ENCODE measurements at places on chromosomes 12 and 14.

DNA sequence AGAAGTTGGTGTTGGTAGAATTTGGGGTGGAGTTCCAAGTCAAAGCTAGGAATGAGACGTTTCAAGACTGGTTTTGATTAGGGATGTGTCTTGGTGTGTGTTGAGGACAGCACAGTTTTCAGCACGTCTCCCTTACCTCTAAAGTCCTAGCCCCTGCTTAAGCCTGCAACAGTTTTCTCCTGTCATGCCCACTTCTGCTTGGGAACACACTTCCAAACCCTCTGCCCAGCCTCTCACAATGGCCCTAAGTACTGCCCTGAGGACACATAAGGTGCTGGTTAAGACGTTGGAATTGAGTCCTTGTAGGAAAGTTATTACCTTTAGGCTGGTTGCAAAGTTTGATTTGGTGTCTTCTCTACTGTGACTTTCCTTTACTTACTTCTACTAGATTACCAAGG is 710 bp upstream of the BMAL2 start:
- no peak for DNase-seq

DNA sequence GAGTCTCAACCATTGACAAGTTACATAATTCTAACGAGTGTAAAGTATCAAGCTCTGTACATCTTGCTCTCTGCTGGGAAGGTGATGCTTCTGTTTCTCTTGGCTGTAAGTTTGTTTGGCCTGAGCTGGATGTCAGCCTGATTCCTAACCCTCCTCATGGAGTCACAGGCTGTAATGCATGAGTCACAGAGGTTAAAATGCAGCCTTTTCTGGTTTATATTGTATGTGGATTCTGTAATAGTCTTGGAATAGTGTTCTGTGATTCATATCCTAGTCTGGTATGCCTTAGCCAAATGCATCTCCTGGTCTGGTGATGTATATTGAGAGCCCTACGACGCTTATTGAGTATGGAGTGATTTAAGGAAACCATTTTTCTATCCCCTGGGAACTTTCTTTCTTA is 104.5 kb upstream of the FRMD6 start:
- DNase-seq = no peak

DNA sequence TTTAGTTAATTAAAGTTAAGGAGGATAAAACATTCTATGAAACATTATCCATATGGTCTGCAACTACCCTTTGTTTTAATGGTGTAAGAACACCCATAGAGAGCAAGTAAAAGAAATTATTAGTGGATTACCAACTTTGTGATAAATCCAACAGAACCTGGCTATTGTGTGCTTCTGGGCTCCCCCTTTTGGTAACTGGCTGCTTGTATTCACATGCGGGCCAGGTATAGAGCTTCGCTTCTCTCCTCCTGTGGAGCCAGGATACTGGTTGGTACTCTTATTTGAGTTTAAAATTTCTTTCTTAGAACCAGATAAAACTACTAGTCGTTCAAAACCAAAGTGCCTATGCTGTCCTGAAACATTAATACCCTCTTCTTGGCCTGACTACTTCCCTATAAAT is 81.0 kb downstream of the PTPRR start:
- DNase-seq = no peak

- DNase-seq = no peak
These were observed 56.5 kb downstream of the GTF2A1 start for GRCh38 chr14:81164167-81164774.
